ENCODE measurements at places on chromosomes 2 and 18.

DNA sequence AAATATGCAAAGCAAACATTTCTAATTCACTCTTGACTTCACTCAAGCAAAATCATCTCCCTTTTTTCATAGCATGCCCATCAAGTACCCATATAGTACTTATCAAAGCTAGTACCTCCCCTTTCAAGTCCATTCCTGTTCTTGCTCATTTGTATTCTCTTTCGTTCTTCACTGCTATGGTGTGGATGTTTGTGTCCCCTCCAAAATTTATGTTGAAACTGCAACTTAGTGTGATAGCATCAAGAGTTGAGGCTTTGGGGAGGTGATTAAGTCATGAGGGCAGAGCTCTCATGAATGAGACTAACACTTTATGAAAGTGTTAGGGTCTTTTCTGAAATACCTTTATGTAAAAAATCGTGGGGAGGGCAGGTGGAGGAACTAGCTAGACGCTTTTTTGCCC, 52.9 kb downstream of the RNU4ATAC start:
- no peak for DNase-seq

DNA sequence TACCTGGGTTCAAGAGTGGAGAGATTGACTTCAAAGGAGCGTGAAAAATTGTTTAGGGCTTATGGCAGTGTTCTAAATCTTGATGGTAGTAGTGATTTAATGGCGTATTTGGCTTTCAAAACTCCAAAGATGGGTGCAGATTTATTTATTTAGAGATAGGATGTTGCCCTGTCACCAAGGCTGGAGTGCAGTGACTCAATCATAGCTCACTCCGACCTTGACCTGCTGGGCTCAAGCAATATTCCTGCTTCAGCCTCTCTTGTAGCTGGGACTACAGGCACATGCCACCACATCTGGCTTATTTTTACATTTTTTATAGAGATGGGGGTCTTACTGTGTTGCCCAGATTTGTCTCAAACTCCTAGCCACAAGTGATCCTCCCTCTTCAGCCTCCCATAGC, 52.5 kb downstream of the FAM117B start:
- no peak for DNase-seq

DNA sequence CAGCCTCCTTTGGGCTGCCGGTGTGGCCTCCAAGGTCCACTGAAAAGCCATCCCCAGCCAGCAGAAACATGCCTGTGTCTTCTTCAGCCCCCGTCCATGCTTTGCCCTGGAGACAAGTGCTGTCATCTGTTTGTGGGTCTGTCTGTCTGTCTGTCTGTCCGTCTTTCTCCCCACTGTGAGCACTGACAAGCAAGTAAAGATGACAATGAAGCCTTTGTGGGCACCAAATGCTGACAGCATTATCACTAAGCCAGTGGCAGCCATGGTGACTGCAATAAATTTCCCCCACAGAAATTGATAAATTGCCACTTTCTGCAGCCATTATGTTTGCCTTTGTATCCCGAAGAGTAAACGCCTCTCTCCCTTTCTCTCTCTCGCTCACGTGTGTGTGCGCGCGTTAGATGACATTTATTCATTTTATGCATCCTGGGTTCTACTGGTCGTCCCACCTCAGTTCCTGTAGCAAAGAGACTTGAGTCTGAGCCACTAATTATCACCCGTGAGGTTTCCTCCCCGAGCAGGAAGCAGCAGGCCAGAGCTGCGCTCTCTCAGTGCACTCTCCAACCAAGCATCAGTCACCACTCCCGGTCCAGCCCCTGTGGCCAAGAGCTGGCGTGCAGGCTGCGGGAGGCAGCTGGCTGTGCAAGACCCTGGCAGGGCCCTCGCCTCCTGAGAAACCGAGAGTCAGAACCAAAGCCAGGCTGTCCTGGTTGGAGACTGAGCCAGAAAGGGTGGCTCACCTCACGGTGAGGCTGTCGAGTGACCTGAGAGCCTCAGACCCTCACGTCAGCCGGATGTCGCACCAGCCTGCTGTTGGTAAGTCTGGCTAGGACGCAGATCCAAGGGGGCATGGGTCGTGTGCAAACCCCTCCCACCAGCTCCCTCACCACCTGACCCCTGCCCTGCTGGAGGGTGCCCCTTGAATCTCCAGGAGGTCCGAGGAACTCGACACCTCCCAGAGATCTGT, 6.9 kb downstream of the STEAP3 start:
- DNase-seq: no peak

DNA sequence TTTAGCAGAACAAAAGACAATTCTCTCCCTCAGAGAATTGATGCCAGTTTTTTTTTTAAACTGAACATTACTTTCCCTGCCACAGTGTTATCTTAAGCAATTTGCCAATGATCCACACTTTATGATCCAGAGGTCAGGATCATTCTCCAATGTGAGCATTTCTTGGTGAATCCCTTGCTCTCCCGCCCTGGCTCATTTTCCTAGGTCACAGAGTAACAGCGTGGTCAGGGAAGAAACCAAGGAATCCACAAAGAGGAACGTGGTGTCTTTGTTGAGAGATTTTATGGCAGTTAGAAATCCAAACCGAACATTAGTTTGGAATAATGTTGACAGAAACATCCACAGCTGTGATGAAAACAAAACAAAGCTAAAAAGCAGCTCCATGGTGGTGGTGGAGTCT, 250.3 kb downstream of the TTC32 start:
- DNase-seq: no peak

- no peak for DNase-seq
Observed at GRCh38 chr18:33424266-33424946, 16.1 kb downstream of the CCDC178 start.

DNA sequence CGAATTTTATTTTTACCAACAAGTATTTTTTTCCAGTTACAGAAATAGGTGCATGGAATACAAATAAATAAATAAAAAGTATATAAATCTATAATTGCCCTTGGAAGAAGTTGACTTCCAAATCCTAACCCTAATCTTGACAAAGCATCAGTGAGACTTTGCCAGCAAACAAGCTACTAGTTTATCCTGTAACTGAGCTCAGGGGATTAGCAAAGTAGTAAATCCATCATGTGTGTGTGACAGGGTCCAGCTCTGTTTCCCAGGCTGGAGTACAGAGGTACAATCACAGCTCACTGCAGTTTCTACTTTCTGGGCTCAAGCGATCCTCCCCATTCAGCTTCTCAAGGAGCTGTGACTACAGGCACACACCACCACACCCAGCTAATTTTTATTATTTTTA, 948.0 kb upstream of the CNTNAP5 start:
- no peak for DNase-seq

DNA sequence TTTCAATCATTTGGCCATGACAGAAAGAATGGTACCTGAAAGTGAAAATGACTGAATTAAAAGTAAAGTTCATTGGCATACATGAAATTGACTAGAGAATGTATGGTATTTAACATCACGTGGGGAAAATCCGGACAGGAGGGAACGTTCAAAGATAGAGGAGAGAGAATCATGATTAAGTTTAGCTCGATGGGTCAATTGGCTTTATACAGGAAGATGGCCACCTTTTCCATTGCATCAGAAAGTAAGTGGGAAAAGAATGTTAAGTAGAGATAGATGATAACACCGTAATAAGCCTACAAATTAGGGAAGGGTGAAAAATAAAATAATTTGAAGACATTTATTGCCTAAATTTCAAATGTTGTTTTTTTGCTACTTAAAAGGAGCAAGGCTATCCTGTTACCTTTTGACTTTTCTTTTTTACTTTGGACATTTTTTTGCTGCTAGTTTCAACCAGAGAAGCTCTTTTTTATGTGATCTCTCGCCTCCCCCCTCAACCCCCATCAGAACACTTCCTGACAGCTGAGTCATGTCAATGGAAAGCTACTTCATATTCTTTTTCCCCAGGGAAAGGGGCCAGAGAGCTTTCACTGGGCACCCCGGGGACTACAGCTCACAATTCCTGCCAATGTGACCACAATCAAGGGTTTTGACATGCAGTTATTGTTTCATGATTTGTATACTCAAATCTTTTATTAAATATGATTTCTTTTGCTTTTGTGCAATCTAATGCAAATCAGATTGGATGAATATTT, 767 bp upstream of the CCDC102B start:
- DNase-seq: no peak

DNA sequence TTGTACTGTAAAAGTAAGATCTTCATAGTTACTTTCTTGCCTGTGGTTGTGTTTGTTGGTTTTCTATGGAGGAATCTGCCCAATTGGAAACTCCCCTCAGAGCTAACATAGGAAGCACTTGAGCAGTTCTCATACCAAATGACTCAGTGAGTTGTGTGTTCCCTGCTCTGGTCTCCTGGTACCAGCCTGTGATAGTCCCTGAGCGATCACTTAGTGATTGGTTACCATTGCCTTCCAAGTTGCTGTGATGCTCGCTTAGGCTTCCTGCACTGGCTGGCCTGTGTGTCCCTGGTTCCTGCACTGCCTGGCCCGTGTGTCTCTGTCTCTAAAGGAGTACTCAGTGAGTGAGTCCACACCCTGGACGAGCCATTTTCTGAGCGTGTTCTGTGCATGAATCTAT, 133.0 kb downstream of the MAP4K4 start:
- DNase-seq: no peak

GRCh38 chr2:6947929-6948676, 30.9 kb downstream of the RNF144A start:
- DNase-seq: no peak

- no peak for DNase-seq
Observed at GRCh38 chr2:122389694-122390093, 634.2 kb downstream of the TSN start.
